Activated CD4-positive, alpha-beta T cell treated with anti-CD3 and anti-CD28 coated beads, Interleukin-2, amount 50 U/mL, for 24 hours (primary cell): ENCODE measurements at places on chromosomes 7 and 10.

- peak; percentile 72 for DNase-seq
Observed at GRCh38 chr7:32905175-32905662, 13.7 kb upstream of the KBTBD2 start.

- DNase-seq, result peak; percentile 76
Observed at GRCh38 chr7:149261829-149262617, at the start of gene ZNF783. Gene ZNF783, plus strand, starts transcription at chr7:149262196. Its CDS starts 138 bp downstream, at chr7:149262334.

DNA sequence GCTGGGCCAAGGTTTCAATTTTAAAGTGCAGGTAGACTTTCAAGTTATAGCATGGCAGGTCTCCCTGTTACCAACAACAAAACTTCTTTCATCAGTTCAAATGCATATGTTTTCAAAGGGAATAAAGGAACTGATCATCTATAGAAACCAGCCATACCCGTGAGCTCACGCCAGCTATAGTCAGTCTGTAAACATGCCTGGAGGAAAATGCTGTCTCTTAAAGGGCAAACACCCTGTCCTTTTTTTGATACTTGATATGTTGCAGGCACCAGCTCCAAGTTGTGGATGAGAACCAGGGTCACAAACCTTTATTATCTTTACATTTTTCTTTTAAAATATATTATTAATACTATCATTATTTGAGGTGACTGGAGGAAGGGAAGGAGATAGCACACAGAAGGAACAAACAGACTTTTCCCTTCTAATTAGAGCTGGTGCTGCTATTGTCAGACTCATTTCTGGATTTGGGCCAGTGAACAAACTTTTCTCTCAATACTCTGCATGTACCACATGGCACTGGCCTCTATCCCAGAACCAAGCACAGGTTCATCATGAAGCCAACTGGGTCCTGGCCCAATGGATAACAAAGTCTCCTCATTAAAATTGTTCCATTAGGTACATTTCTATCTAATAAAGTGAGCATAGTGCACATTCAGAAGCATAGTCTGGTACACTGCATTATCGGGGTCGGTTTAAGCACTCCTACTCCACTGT is 1102.4 kb downstream of the SORCS3 start:
- no peak for DNase-seq

DNA sequence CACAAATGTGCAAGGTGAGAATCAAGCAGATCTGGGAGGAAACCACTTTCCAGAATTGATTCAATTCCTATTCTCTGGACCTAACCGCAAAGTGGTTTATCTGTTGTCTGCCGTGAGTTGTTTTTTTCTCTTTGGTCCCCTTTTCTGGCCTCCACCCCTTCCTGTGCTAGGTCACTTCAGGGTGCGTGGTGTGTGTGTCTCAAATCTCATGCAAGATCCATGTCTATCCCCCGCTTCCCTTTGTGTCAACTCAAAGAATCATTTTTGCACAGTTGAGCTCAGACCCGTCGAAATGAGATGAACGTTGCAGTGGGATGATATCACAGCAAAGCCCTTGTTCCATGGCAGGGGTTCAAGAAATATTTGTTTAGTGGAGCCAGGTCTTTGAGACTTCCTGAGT is 184.5 kb downstream of the GATA3 start:
- DNase-seq, result no peak

GRCh38 chr7:148718431-148718830 is 19.7 kb downstream of the CUL1 start:
- DNase-seq, result no peak

DNA sequence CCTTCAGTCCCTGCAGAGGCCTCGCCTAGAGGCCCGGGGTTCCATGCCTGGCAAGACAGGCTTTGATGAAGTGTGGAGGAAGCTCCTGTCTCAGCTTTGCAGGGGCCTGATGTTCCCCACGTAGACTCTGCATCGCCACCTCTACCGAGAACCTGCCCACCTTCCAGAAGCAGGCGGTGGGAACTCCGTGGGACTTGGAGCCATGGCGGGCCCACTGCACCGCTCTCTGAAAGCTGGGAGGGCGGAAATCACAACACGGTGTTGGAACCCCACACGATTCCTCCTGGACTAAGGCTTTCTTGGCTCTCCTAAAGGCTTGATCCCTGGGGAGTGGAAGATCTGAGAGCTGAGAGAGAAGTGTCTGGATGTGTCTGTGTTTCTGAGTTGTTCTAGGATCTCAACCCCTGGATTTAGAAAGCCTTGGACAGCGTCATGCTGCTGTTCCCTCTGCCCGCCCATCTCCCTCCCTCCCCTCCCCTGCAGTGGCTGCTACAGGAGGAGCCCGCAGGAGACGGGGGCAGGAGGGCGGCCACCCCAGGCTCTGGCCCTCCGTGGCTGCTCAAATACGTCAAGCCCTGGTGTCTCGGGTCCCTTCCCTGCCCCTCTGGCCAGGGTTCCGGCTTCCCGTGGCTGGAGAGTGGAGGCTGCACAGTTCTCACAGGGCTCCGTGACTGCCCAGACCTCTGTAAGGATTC is 79.7 kb downstream of the VIPR2 start:
- no peak for DNase-seq

GRCh38 chr10:33337326-33337957 is 3.0 kb upstream of the NRP1 start:
- DNase-seq, result no peak

DNA sequence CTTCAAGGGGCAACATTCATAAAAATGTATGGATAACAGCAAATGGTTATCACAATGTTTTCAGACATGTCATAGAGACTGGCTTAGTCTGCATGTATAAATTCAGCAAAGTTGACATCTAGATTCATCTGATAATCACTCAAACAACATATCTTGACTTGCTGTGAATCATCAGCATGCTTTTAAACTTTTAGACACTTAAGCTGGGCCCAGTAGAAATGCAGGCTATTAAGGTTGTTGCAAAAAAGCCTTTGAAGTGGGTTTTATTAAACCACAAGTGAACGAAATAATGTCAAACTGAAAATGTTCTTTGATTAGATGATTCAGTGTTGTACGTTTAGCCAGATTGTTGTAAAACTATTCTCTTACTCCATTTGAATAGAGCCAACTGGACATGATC is 759.6 kb downstream of the NXPH1 start:
- no peak for DNase-seq

DNA sequence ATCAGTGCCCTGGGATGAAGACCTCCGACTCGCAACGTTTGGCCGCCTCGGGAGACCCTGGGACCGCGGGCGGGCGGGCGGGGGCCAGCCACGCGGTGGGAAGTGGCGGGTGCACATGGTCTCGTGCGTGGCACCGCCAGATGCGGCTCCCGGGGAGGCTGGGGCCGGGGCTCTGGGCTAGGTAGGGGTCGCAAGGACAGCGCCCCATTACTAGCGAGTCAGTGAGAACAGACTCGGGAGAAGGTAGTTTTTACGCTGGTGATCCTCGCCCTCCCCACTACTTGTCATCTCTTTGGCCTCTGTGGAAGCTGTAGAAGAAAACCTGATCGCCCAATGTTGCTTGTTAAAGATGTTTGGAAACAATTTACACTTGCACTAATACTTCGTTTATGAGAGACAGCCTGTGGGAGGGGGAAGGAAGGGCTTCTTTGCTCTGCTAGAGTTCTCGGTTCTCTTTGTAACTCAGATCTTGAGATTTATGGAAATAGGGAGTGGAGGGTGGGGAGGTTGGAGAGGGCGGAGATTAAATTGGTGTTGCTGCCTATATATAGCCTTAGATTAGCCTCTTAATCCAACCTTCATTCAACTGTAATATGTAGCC is 591 bp downstream of the BZW2 start:
- no peak for DNase-seq

DNA sequence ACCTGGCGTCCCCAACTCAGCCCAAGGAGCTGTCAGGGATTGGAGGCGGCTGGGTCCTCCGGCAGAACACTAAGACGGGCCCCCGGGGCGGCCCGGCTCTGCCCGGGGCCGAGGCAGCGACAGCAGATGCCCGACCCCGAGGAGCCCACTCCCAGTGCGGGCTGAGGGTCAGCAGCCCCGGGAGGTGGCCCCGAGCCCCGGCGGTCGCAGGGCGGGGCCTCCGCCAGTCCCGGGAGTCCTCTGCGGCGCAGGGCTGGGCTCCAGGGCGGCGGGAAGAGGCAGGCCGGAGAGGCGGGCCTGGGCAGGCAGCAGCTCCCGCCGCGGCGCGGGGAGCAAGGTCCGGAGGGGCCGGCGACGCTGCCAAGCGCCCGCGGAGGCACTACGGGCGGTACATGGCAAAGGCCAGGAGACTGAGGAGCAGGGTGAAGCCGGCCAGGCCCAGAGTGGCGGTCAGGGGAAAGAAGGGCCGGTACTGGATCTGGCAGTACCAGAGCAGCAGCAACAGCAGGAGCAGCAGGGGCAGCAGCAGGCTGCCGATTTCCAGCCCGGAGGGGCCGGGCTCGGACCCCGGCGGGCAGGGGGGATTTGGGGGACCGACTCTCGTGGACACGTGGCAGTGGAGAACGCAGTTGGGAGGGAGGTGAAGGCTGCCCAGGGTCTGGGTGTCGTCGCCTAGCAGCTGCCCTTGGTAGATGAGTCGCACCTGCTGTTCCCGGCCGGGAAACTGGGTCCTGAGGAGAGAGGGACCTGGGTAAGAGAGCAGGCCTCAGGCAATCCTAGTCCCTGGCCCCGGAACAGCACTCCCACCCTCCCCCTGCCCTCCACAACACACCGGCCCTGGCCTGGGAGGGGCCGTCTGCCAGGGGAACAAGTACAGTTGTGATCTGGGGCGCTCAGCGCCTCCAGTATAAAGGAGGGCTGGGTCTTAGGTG is 827 bp upstream of the FASTK start:
- DNase-seq, result no peak

GRCh38 chr10:99740933-99741559 is 9.0 kb downstream of the CUTC start:
- no peak for DNase-seq

DNA sequence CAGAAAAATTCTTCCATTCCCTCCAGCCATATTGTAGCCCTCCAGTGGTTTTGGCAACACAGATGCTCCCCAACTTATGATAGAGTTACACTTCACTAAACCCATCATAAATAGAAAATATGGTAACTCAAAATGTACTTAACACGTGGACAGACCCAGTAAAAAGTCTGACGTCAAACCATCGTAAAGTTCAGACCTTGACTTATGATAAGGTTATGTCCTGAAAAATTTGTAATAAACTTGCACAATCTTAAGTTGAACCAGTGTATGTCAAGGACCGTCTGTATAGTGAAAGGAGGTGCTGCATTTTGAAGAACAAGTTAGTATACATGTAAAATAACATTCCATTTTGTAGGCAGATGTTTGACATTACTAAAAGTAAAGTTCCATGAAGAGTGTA is 142.8 kb downstream of the NSUN6 start:
- DNase-seq, result no peak

DNA sequence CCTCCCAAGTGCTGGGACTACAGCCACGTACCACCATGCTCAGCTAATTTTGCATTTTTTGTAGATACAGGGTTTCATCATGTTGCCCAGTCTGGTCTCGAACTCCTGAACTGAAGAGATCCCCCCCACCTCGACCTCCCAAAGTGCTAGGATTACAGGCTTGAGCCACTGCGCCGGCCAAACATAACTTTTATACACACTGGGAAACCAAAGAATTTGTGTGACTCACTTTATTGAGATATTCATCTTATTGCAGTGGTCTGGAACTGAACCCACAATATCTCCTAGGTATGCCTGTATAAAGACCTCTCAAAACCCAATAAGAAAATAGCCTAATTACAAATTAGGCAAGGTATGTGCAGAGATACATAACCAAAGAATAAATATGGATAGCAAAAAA is 182.6 kb upstream of the FEZF1 start:
- no peak for DNase-seq

GRCh38 chr10:30039567-30039966 is 19.8 kb downstream of the JCAD start:
- DNase-seq, result no peak

GRCh38 chr7:95595746-95596197 is 544 bp downstream of the PDK4 start:
- DNase-seq, result no peak

- DNase-seq, result no peak
Observed at GRCh38 chr7:82755705-82756551, 312.4 kb upstream of the CACNA2D1 start.

DNA sequence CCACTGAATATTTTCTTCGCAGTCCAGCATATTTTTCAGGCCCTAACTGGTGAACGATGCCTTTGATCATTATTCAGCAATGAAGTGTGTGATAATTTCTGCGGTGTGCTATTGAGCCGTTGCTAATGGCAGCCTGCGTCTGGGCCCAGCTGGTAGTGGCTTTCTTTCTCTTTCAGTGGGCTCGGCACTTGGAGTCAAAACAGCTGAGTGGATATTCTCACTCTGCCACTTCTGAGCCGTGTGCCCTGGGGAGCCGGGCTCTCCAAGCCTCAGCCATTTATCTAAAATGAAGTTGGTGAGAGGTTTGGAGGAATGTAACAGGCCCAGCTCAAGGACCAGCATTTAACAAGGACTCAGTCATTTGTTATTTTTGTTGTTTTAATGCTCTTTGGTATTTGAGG is 87.5 kb upstream of the IFRD1 start:
- no peak for DNase-seq

GRCh38 chr10:73840056-73840402 is 28.6 kb upstream of the NDST2 start:
- DNase-seq, result no peak

DNA sequence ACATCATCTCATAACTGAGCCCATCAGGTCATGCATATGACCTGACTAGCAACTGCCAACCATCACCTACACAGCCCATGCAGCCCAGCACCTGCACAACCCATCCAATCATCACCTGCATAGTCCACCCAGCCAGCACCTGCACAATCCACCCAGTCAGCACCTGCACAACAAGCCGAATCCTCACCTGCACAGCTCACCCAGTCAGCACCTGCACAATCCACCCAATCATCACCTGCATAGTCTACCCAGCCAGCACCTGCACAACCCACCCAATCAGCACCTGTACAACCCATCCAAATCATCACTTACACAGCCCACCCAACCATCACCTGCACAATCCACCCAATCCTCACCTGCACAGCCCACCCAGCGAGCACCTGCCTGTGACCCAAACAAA is 33.4 kb upstream of the WDFY4 start:
- no peak for DNase-seq

DNA sequence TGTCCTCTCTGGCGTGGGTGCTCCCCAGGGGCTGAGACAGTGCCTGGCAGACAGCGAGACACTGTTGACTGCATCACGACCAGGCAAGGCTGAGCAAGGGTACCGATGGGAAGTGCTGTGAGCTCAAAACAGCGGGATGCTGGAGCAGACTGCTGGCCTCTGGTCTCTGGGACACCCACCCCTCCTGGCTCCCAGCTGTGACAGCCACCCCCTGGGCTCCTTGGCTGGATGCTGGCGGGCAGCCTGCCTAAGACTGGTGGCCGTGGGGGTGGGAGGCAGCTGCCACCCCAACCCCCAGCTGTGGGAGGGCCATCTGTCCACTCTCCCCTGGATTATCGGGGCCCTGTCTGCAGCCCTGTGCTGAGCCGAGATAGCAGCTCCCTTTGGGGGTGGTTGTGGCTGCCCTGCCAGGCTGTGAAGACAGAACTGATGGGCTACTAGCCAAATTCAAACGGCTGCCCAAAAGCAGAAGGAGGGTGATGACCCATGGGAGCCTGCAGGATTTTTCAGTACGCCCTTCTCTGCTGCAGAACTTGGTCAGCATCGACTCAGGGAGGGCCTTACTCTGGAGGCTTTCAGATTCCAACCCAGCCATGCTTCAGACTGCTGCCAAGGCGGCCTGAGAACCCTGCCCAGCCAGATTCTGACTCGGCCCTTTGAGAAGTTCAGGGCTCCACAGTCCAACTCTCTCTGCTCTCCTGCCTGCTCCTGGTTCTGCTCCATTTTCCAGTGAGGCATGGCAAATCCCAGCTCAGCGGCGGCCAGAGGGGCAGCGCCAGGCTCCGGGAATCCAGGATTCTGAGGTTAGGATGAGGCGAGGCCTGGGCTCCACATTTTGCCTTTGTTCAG is 125.3 kb downstream of the NEURL1 start:
- no peak for DNase-seq
